ENCODE measurements at places on chromosomes 7 and 10.
A peak's percentile ranks its signal among the peaks of the same experiment; 100 is the strongest.

GRCh38 chr7:86320341-86320740 lies 323.4 kb upstream of the GRM3 start:
- no peak for DNase-seq

DNA sequence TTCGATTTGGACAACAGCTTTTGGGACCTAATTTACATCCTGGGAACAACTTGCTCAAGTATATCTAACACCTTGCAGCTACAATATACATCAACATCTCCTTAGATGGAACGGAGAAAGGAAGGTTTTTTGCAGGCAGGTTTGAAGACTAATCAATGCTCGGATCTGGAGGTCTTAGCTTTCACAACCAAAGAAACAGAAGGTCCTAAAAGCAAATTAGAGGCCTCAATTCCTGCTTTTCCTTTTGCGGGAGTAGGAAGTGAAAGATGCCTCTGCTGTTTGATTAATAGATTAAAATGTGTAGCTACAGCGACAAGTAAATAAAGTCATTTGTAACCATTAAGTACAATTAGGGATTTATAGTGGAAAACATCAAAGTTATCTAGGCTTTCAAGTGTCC lies 3.7 kb upstream of the SP8 start:
- DNase-seq, result no peak

DNA sequence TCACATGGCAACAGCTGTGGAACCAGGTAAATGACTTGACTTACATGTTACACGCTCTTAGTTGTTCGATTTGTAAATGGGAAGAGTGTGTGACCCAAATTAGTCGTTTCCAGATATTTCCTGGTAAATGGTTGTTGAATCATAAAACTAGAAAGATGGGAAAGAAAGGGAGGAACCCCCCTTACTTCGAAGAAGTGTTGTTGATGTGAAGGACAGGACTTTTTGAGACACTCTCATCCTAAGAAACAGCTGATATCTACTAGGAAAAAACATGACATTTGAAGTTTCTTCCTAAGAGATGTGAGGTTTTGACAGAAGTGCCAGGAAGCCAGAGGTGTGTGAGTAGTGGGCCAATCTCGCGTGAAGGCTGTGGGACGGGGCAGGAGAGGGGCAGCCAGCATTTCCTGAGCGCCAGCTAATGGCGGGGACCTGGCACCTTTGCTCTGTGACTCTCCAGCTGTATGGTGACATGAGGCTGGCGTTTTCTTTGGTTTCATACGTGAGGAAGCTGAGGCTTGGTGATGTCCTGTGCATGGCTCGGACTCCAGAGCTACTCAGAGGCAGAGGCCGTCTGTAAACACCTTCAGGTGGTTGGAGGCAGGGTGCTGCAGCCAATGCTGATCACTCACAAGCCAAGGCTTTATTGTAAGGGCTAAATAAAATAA lies 53.7 kb downstream of the IKZF1 start:
- DNase-seq, result no peak

DNA sequence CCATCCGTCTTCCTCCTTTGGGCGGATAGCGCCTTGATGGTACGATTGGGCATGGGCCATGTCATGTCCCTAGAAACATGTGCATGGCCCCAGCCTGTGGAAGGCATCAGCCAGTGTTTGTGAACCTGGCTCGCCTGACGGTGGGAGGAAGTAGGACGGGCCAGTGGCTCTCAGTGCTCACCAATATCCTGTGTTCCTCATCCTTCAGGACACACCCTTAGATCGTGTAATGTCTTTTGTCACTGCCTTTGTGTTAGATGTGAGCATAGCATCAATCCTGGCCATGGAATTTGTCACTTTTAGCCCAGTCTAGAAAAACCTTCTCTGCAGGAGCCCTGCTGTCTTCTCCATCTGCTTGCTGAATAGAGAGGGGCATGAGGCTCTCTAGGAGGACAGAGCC lies 77.6 kb downstream of the PFKFB3 start:
- no peak for DNase-seq

GRCh38 chr10:78820007-78820362 lies 248.8 kb upstream of the ZMIZ1 start:
- no peak for DNase-seq

- DNase-seq, result peak; percentile 56
Measured at GRCh38 chr7:104160375-104160774, 47.4 kb downstream of the ORC5 start.
